DMS153 (cell line): ENCODE measurements at places on chromosomes 3 and 15.

DNA sequence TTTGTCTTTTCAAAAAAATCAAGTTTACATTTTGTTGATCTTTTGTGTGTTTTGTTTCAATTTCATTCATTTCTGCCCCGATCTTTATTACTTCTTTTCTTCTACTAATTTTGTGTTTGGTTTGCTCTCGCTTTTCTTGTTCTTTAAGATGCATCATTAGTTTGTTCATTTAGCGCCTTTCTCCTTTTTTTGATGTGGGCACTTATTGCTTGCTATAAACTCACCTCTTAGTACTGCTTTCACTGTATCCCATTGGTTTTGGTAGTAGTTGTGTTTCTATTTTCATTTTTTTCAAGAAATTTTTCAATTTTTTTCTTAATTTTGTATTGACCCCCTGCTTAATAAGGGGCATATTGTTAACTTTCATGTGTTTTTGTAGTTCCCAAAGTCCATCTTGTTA, 34.4 kb downstream of the PRKCI start:
- DNase-seq = no peak

DNA sequence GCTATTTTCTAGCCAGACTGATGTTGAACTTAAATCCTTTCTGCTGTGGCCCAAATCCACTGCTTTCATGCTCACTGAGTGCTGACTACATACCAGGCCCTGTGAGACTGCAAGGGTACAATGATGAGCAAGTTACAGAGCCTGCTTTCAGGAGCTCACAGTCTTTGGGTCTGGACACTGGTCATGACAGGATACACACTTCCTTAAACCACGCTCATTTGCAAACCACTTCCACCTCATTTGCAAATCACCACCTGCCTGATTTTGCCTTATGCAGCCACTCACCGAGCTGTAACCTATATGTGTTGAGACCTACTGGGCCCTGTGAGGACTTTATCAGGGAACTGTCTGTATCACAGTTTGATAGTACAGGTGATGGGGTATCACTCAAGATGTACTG, 50.2 kb upstream of the LRRC58 start:
- DNase-seq = no peak

DNA sequence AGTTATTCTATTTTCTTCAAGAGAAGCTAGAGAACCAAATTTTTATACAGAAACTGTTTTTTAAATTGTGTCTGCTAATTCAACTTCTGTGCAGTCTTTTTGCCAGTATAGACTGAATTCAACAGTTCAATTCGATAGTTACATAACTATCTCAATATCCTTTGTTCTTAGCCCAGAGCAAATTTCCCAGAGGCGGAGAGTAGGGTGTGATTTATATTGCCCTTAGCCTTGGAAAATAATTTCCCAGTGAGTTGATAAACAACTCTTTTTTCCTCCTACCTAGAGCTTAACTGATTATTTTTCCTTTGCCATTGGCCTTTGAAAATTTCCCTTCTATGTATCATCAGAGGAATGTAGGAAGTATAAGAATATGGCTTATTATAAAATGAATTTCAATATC, 420.5 kb downstream of the NSUN3 start:
- no peak for DNase-seq

DNA sequence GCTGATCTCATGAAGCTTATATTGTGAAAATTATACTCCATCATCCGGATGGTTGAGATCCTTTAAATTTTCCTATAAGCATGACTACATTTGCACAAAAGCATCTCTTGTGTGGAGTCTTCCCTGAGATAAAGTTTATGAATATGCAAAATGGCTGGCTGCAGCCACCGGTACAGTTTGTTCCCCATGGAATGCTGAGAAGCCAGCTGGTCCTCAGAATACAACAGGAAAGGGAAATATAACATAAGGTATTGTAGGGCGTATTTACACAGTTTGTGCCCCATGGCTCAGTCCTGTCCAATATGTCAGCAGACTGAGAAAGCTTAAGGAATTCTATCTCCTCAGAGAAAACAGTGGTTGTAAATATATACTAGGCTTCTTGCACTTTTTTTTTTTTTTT, 468.6 kb downstream of the CNTN6 start:
- no peak for DNase-seq

GRCh38 chr15:75194397-75194796, 7.3 kb upstream of the C15orf39 start:
- no peak for DNase-seq

DNA sequence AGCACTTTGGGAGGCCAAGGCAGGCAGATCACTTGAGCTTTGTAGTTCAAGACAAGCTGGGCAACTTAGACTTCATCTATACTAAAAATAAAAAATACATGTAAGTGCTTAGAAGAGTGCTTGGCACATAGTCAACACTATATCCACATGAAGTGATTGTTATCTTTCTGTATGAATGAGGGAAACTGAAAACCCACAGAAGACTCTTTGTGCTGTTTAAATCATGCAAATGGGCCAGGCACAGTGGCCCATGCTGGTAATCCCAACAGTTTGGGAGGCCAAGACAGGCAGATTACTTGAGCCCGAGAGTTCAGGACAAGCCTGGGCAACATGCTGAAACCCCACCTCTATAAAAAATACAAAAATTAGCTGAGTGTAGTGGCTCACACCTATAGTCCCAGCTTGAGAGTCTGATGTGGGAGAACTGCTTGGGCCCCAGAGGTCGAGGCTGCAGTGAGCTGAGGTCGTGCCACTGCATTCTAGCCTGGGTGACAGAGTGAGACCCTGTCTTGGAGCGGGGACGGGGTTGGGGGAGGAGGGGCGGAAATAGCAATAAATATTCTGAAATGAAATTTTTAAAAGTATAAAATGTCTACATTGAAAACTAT, 129.7 kb downstream of the NR2E3 start:
- no peak for DNase-seq

DNA sequence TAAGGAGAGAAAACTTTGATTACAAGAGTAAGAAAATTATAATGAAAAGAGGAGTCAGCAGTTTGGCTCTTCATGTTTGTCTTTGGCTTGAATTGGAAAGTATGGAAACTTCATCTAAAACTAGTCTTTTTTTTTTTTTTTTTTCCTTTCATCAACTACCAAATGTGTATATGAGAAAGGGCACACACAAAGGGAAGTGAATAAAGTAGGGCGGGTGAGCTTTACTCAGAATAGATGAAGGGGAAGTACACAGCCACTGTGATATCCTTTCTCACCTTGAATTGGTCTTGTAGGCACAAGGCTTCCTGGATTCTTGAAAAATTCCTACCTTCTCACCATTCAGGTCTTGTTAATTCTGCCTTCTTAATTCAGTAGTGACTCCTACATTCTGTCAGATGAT, 652.3 kb upstream of the KCNMB2 start:
- no peak for DNase-seq

- DNase-seq = no peak
These were observed 911.5 kb upstream of the GBE1 start for GRCh38 chr3:82672966-82673365.

GRCh38 chr3:177098551-177098950, 98.7 kb downstream of the TBL1XR1 start:
- DNase-seq = no peak

GRCh38 chr3:31900583-31900982, 80.5 kb downstream of the OSBPL10 start:
- DNase-seq = no peak

DNA sequence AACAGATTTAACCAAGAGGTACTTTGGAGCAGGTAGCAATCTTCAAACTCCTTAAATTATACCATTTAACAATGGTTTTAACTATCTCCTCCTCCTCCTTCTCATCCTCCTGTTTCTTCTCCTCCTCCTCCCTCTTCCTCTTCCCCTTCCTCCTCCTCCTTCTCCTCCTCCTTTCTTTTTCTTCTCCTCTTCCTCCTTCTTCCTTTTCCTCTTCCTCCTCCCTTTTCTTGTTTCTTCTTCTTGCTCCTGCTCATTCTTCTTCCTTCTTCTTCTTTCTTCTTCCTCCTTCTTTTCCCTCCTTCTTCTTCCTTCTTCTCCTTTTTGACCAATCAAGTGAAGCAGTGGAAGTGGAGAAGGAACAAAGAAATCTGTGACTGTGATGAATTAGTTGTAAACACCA, 14.1 kb downstream of the PATL2 start:
- DNase-seq = no peak

DNA sequence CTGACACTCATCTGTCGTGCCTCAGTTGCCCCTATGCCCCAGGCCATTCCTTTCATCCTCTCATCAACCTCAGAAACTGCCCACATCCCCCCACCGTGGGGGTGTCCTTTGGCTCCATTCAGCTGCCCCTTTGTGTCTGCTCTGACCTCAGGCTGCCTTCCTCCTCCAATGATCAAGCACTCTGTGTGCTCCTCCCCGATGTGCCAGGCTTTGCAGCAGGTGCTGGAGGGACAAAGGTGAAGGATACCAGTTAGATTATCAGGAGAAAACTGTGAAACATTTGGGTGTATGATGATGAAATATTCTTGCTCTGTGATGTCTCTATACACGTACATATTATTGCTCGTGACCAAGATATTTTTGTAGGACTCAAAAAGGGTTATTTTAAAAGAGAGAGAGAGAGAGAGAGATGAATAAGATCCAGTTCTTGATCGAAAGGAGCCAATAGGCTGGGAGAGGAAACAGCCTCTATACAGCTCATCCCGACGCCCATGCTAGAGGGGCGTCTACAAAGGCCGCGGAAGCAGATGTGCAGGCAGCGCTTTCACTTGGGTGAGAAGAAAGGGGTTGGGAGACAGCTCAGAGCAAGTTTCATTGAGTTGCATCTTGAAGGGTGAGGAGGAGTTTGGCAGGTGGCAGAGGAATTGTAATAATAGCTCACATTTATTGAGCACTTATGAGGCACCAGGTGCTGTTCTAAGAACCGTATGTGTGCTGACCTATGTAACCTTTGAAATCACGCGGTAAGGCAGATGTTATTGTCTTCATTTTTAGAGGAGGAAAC, 28.3 kb upstream of the ADCY5 start:
- DNase-seq = no peak

GRCh38 chr3:38581774-38582173, 67.7 kb downstream of the SCN5A start:
- no peak for DNase-seq

- no peak for DNase-seq
These were observed 25.6 kb downstream of the SEC22C start for GRCh38 chr3:42556089-42556632.

- DNase-seq = no peak
These were observed 2.6 kb upstream of the IL20RB start for GRCh38 chr3:136954980-136955780.

DNA sequence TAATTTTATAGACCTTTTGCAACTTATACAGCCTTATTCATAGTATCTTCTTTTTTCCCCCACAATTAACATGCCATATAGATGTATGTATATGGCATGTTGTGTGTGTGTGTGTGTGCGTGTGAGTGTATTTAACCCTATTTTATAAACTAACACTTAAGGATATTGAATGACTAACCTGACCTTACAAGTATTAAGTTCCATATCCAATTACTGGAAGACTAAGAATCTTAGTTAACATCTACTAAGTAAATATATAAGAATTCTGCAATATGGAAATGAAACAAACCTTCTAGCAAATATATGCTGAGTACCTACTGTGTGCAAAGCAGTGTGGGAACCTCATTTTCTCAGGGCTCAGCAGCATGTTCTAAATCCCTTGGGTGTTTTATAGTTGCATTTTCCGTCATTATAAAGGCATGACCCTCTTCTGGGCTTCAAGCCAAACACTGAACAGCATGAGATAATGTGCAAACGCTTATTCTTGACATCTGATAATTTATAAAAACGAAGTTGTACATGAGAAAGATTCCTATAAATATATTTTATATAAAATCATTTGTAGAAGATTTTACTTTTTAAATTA, 105.5 kb downstream of the NLGN1 start:
- peak; percentile 66 for DNase-seq

DNA sequence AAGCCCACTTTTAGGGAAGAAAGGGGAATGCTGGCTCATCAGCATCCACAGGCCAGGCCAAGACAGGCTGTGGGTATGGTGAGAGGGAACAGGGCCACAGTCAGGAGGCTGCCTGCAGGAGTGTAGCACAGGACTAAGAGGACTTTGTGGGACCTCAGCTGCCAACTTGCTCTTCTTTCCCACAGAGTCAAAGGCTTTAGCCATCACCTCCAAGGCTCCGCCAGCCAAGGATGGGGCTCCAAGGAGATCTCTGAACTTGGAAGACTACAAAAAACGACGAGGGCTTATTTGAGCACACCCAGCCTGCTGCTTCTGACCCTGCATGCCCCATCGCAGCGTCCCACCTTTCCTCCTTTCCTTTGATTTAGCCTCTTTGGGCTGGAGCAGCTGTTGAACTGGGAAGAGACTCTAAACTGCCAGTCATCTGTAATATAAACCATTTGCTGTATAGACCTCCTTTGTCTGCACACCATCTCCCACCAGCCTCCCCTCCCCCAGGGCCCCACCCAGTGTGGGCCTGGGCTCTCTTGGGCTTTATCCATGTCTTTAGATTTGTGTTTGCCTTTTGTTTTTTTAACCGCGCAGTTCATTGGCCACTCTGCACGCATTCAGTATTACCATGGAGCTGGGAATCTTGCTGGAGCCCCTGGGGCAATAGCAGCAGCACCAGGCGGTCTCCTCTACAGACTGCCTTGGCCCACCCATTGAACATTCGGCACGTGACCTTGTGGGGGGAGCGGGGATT, 13.1 kb upstream of the ITPKA start:
- DNase-seq = no peak

DNA sequence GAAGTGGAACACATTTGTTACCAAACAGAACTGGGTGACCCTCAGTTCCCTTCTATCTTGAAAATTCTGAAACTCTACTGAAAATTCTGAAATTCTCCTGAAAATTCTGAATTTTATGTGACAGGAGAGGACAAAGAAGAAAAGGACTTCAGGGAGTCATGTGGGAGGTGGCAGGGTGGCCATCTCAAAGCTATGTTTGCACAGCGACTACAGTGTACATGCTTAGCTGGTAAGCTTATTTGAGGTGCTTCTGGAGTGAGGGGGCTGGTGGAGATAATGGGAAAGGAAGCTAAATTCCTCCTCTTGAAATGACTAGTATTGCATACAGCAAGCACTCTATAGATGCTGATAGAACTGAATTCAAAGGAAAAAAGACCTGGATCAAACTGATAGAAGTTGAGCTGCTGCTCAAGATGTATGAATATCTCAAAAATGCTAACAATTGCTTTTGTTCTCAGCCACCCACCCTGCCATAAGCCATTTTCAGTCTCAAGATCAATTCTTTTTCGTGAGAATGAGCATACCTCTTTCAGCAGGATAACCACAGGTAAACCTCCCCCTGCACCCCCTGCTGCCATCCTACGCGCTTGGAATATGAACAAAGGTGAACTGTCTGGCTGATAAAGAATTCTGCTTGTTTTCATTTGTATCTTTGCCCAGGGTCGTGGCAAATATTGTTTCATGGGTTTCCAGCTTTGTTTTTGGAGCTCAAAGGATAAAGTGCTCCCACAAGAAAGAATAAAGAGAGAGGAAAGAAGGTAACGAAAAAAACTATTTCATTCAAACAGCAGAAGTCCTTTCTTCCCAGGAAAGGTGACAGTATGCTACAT, 16.6 kb upstream of the ARHGEF3 start:
- no peak for DNase-seq

DNA sequence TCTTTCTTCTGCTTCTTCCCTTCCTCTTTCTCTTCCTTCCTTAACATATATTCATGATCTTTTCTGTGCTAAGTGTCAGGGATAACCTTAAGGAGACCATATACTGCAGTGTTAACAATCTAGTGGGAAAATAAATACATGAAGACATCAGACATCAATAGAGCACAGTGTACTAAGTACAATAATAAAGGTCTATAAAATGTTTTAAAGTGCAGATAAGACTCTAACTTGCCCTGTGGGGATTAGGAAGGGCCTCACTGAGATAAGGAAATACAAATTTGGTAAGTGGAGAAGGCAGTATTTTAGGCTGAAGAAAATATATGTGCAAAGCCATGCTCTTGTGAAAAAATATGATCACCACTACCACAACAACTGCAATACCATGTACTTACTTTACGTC, 49.2 kb upstream of the NANOGP8 start:
- DNase-seq = no peak

- no peak for DNase-seq
These were observed 41.3 kb downstream of the CMTM7 start for GRCh38 chr3:32432711-32433530.
